ENCODE measurements at places on chromosomes 2 and 18. TPM values are rescaled to one million over a fixed set of nuclear protein-coding genes. Genes with fewer than 3 reads are reported as not detected.

DNA sequence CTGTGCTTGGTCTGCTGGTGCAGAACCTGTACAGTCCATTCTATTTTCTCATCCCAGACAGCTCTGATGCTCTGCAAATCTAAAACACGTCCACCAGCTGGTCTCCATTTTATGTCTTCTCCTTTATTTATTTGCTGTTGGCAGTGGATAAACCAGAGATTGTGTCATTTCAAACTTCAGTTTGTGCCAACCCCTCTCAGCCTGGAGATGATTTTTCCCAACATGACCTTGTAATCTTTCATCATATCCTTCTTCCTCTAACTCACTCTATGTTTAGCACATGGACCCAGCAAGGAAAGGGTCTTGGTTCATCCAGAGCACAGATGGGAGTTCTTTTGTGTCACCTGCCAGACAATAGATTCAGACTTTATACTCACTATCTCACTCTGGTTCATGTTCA, 273.2 kb downstream of the MTX2 start:
- H3K27me3 ChIP-seq = peaks cover 33% of the 10 kb centered on the region
- no peak overlapping the region for H3K4me3 ChIP-seq
- no peaks in the 10 kb centered on the region for H3K36me3 ChIP-seq
- no peak for DNase-seq
- no peaks in the 10 kb centered on the region for H3K4me1 ChIP-seq

Gene COL4A4
- 0.02 TPM for total RNA-seq

GRCh38 chr18:67108894-67109293, 407.6 kb downstream of the DSEL start:
- H3K4me3 ChIP-seq = no peak overlapping the region
- no peaks in the 10 kb centered on the region for H3K27me3 ChIP-seq
- no peak overlapping the region for H3K27ac ChIP-seq

- H3K4me3 ChIP-seq = no peak overlapping the region
- DNase-seq = no peak
- H3K36me3 ChIP-seq = no peaks in the 10 kb centered on the region
- peaks cover 59% of the 10 kb centered on the region for H3K27me3 ChIP-seq
- H3K4me1 ChIP-seq = no peaks in the 10 kb centered on the region
These were observed 298.0 kb downstream of the TRIB2 start for GRCh38 chr2:13014783-13015182.

Gene CCDC150
- 20.9 TPM for total RNA-seq

Gene NCKAP5
- not detected for total RNA-seq

DNA sequence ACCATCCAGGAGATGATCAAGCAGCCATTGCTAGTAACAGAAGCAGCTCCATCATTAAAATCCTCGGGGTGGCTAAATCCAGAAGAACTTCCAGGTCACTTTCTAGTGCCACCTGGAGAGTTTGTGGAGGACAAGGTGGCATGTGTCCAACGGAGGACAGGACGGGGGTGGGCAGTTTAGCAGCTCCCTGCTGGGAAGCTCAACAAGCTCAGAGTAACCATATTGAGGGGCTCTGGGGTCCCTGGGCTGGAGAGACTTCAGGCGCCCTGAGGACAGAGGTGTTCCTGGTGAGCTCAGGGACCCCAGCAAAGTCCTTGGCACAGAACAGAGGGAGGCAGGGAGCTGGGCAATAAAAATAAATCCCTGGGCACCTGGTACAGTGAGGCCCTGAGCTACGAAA, 140.0 kb upstream of the FHL2 start:
- H3K27me3 ChIP-seq = no peaks in the 10 kb centered on the region
- H3K27ac ChIP-seq = no peak overlapping the region
- H3K36me3 ChIP-seq = no peaks in the 10 kb centered on the region
- H3K4me1 ChIP-seq = no peaks in the 10 kb centered on the region
- no peak for DNase-seq

Measured in activated T-cell treated with anti-CD3 and anti-CD28 coated beads, Interleukin-2, amount 50 U/mL, for 72 hours (primary cell).